ENCODE measurements at places on chromosomes 1 and 21.

GRCh38 chr1:226589008-226589733, 40.6 kb downstream of the STUM start:
- no peak for DNase-seq

DNA sequence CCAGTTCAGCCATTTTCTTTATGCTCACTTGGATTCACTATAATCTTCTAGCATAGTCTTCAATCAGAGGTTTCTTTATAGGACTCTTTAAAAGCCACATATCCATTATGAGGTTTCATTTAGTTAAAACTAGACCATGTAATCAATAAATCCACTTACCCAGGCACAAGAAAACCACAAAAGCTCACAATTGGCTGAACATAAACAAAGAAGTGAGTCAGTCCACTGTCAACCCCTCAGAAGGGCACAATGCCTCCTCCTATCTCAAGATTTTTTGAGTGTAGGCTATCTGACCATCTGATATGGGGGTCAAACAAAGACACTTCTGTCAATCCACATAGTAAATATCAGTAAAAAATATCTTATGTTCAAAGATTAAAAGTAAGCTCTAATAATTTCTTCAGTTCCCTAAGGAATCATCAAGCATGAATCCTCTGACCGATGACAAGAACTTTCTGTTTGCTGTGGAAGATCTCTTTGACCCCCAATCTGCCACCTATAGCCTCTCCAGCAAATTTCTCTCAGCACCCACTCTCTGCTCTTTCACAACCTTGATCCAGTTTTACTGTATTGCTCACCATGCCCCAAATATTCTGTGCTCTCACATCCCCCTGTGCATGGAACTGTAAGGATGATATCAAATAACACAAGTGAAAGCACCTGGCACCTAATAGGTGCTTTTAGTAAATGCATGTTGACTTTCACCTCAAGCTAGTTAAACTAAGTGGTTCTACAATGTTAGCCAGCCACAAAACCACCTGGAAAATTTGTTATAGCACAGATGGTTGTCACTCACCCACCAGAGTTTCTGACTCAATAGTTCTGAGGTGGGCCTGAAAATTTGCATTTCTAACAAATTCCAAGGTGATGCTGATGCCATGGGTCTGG, 16.7 kb downstream of the RAB3B start:
- no peak for DNase-seq

DNA sequence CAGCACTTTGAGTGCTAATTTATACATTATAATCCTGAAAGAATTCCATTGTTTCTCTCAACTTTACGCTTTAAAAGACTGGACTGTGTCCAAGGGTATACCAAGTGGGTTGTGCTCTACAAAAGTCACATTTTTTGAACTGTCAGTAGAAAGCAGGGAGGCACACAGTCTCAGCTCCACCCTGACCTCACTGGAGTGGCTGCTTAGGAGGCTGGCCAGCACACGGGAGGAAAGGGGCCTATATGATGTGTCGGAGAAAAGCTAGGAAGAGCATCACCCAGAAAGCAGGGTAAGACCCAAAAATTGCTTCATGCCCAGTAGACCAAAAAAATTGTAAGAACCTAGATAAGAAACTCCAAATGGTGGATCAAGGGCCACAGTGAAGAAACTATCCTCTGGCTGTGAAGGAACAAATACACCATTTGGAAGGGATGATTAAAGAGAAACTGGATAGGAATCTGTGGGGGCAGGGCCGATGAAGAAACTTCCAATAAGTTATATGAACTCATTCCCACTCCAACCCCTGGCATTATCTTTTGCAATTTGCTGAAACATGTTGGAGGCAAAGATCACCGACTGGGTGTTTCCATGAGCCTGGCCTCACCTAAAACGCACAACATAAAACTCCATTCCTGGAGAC, 1.9 kb downstream of the S100A10 start:
- DNase-seq: no peak

DNA sequence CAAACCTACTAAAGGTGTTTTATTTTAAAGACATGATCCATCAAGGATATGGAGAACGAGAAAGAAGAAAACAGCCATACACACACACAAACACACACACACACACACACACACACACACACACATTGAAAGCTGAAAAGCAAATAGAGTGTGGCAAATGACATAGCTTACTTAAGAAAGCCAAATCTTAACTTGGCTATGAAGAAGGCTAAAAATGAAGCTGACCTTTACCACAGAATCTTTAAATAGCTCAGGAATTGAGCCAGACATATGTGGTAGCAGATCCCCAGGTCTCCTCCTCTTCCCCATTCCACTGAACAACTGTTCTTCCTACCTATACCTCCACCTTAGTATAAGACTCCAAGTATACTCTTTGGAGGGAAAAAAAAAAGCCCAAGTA, 185.6 kb downstream of the CLEC20A start:
- no peak for DNase-seq

DNA sequence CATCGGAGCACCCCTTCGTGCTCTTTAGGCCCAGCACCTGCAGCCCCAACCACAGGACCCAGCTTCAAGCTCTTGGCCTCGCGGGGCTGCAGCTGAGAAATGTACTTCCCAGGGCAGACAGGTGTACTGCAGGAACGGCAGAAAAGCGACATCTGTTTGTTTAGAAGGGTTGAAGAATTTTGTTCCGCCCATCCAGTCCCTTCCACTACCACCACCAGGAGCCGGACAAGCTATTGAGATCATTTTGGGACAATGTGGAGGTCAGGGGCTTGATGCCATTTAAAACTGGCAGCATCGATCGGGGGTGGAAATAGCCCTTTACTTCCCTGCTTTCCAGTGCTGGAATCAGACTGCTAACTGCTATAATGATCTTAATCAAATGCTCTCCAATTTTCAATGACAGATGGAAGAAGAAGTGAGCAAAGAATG, 1.7 kb downstream of the SERTAD4 start:
- no peak for DNase-seq

DNA sequence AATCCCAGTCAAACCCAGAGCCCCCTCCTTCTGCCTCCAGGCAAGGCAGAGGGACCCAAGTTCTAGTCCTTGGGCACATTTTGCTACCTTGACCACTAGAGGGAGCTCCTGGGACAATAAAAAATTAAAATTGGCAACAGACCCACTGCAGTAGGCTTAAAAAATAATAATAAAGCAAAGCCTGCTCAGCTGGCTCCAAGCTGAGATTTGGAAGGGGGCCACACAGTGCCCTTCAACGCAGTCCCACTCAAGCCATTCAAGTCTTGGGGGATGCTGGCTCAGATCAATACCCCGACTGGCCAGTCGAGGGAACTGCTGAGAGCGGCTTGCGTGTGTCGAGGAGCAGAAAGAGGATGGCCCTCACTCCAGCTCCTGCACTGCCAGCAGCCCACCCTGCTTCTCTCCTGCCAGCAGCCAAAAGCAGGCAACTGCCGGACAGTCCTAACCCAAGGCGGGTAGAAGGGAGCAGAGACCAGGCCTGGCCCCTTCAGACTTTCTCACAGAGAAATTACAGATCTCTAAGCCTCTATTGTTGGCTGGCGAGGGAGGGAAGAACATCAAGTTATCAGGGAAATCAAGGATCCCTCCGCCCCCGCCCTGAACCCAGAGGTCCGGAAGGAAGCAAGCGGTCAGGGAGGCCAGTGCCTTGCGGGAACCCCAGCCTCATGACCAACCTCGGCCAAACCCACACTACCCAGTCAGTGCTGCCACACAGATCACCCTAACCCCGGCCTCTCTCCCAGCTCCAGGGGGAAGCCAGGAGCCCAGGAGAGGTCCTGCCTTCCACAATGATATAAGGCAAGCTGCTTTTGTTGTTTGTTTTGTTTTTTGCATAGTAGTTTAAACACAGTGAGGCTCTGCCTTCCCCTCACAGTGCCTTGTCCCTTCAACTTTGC, 4.9 kb upstream of the ALDH4A1 start:
- peak; percentile 52 for DNase-seq

- no peak for DNase-seq
Measured at GRCh38 chr1:202320081-202320405, 21.7 kb downstream of the UBE2T start.

DNA sequence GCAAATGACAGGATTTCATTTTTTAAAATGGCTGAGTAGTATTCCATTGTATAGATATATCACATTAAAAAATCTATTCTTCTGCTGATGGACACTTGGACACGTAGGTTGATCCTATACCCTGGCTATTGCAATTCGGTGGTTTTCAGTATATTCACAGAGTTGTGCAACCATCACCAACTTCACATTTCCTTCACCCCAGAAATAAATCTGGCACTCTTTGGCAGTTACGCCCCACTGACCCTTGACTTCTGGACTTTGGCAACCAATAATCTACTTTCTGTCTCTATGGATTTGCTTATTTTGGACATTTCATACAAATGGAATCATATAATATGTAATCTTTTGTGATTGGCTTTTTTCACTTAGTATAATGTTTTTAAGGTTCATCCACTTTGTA, 35.9 kb downstream of the MAP3K7CL start:
- no peak for DNase-seq

GRCh38 chr1:90732136-90732535, 15.0 kb upstream of the BARHL2 start:
- no peak for DNase-seq

DNA sequence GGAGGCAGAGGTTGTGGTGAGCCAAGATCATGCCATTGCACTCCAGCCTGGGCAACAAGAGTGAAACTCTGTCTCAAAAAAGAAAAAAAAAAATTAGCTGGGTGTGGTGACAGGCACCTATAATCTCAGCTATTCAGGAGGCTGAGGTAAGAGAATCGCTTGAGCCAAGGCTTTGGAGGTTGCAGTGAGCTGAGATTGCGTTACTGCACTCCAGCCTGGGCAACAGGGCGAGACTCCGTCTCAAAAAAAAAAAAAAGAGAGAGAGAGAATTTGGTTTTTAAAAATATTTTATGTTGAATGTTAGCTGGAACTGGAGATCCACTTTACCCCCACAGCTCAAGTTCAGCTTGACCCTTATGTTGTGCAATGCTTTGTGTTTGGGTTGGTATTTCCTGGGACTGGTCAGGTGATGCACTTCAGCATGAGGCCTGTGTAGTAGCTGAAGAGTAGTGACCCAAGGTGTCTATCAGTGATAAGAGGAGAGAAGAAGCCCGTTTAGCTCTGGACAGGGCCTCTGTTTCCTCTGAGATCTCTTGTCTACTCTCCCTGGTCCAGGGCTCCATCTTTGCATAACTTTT, 36.8 kb upstream of the MACF1 start:
- DNase-seq: no peak

DNA sequence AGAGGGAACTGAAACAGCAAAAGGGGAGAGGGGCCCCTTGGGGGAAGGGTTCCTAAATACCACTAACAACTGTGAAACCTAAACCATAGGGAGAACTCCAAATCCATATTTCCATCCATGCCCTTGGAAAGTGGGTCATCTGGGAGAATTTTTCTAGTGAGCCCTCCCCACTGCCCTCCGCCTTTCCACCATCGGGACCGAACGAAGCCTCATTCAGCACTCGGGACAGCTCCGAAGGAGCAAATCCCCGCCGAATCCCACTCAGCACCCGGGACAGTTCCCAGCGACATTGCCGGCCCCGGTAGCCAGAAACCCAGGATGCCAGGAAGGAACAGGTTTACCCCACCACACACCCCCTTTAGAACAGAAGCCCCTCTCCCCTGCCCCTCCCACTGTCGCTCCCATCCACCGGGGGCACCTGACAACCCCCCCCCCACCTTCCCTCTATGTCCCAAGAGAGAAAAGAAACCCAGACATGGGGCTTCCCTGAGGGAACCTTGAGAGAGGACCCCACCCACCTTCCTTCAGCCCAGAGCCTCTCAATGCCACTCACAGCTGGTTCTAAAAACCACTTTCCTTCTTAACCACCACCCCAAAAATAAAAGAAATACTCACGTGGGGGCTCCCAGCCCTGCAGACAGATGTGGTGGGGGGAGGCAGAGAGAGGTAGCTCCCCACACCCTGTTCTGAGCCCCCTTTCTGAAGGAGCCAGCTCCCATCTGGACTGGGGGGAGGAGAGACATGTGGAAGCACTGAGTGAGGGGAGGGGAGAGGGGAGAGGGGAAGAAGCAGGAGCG, 4.5 kb downstream of the DLGAP3 start:
- peak; percentile 78 for DNase-seq

DNA sequence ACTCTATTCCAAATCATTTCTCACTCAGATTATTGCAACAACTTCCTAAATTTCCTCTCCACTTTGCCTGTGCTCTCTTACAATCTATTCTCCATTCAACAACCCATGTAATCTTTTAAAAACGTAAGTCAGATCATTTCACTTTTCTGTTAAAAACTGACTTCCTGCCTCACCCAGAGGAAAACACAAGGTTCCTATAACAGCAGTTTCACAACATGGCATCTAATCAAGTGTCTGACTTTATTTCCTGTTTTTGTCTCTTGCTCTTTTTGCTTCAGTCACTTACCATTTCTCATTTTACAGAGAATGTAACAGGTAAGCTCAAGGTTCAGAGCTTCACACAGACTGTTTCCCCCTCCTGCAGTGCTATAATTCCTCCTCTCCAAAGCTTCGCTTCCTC, 560.7 kb downstream of the LRRIQ3 start:
- DNase-seq: no peak

DNA sequence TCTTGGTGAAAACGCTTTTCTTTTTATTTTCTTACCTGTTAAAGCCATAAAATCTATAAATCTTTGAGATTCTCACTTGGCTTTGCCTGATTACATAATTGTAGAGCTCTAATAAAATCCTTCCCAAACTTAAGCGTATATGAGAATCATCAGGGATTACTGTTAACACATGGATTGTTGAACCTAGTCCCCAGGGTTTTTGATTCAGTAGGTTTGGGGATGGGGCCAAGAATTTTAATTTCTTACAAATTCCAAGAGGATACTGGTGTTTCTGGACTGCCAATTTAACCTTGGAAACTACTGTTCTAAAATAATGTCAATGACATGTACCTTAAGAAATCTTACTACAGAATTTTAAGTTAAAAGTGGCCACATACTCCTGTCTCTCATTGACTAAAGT, 694.2 kb downstream of the BRINP3 start:
- no peak for DNase-seq

DNA sequence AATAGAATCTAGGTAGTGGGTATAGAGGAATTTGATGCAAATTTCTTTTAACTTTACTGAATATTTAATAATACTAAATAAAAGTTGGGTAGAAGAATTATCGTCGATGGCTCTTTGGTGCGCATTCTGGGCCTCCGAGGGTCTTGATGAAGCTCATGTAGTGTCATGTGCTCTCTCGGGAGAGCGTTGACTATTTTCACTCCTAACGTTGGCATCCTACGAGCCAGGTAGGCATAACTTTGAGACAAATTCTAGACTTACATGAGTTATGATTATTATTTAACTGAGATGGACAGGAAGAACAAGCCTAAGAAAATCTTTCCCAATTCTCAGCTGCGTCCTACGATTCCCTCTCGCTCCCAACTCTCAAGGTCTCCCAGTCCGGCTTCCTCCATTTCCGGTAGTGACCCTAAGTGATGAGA, 550 bp upstream of the PCAT6 start:
- no peak for DNase-seq

DNA sequence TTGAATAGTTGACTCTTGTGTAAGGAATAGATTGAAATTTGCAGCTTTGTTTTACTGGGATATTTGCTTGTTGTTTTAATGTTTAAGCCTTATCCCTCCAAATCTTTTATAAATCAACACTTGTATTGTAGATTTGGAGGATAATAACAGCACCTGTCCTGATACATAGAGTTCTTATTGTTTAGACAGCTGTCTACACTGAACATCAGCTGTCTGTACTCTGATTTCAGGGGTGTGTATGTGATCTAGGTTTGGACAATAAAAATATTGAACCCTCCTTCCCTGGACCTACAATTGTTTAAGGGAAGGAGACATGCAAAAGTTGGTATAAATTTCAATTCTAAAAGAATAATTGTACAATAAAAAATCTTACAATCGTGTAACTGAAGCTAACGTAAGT, 48.3 kb upstream of the DPH5 start:
- no peak for DNase-seq

GRCh38 chr1:42936309-42937078, 22.2 kb downstream of the SLC2A1 start:
- DNase-seq: no peak

- DNase-seq: peak; percentile 43
Measured at GRCh38 chr1:211327346-211327921, 801 bp downstream of the TRAF5 start.
